ENCODE measurements at places on chromosomes 1 and 21. TPM values are rescaled to one million over a fixed set of nuclear protein-coding genes. Genes with fewer than 3 reads are reported as not detected.

DNA sequence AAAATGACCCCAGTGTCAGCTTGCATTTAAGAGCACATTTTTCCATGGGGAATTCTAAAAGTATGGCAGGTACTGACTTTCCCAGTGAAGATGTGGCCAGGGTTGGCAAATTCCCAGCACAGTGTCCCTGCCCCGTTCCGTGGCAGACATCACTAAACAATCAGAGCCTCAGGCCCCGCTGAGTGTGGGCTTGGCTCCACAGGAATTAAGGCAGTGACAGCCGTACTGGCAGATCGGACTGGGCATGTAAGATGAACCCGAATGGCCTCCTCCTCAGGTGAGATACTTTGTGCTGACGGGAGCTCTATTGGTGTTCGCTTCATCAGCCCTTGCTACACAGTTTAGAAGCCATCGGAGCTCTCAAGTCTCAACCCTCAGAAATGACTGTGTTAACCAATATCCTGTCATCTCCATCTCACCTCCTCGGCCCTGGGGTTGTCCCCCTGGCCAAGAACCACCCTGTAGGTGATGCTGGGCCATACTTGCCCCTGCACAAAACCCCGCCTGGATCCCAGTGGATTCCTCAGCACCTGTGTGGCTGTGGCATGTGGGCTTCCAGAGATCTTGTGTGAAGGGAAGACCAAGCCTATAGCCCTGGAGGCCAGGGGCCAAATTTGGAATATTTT is 29.0 kb upstream of the ABCG1 start:
- H3K27me3 ChIP-seq: no peaks in the 10 kb centered on the region
- peaks cover 7% of the 10 kb centered on the region for H3K36me3 ChIP-seq
- no peak overlapping the region for H3K27ac ChIP-seq
- peak; percentile 76 for DNase-seq

DNA sequence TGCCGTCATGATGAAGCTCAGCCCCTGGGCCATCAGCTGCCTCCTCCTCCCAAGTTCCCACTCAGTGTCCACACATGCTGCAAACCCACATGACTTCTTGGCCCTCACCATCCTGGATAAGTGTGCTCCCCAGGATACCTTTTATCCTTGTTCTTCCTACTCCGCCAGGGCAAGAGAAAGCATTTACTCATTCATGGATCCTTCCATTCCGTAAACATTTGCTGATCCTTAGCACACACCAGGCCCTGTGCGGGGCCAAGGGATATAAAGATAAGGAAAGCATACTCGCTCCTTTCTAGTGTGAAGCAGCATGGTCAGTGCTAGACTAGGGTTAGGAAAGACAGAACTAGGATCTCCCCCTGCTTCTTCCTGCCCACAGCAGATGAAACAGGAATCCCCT is 122.1 kb upstream of the HMGB4 start:
- H3K4me3 ChIP-seq: no peak overlapping the region
- H3K4me1 ChIP-seq: no peaks in the 10 kb centered on the region
- H3K27ac ChIP-seq: no peak overlapping the region
- no peaks in the 10 kb centered on the region for H3K36me3 ChIP-seq
- no peak for DNase-seq

DNA sequence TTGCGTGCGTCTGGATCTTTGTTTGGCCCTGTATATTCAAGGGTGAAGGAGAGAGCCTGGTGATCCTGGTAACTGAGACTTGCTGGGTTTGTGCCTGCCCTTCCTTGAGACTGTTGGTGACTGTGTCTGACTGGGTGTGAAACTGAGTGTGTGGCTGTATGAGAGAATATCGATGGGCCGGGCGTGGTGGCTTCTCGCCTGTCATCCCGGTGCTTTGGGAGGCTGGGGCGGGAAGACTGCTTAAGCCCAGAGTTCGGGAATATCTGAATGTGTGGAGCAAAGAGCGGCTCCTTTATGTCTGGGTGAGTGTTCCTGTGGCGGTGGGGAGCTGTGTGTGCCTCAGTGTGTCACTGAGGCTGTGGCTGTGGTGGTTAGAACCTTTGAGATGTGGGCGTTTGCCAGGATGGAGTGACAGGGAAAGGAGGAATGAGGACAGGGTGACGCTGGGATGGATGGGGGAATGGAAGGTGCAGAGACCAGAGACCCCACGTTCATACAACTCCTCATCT is 2.7 kb upstream of the MARCKSL1 start:
- DNase-seq: no peak
- H3K4me3 ChIP-seq: peak overlapping the region; percentile 25
- no peaks in the 10 kb centered on the region for H3K27me3 ChIP-seq

DNA sequence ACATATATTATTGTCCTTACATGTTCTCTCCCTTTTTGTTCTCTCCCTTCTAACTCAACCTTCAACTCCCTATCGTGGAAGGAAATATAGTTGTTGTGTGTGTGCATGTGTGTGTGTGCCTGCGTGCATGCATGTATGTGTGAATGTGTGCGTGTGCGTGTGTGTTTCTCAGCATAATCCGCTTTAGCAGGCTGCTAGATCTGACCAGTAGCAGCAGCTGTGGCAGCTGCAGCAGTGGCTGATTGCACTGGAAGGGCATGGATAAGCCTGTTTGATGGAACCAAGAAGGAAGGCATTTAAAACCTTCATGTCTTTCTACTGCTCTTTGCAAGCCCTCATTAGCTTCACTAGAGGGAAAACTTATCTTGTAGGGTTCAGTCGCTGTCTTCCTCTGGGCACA is 65.6 kb upstream of the IRF2BP2 start:
- no peak for DNase-seq
- no peaks in the 10 kb centered on the region for H3K36me3 ChIP-seq
- H3K27ac ChIP-seq: peak overlapping the region; percentile 78
- H3K27me3 ChIP-seq: no peaks in the 10 kb centered on the region
- H3K4me1 ChIP-seq: peaks cover 14% of the 10 kb centered on the region
- H3K4me3 ChIP-seq: peak overlapping the region; percentile 88

- no peak overlapping the region for H3K27ac ChIP-seq
- H3K4me3 ChIP-seq: no peak overlapping the region
- peaks cover 11% of the 10 kb centered on the region for H3K27me3 ChIP-seq
- no peaks in the 10 kb centered on the region for H3K4me1 ChIP-seq
Observed at GRCh38 chr1:13623021-13623637, 39.5 kb downstream of the PDPN start.

DNA sequence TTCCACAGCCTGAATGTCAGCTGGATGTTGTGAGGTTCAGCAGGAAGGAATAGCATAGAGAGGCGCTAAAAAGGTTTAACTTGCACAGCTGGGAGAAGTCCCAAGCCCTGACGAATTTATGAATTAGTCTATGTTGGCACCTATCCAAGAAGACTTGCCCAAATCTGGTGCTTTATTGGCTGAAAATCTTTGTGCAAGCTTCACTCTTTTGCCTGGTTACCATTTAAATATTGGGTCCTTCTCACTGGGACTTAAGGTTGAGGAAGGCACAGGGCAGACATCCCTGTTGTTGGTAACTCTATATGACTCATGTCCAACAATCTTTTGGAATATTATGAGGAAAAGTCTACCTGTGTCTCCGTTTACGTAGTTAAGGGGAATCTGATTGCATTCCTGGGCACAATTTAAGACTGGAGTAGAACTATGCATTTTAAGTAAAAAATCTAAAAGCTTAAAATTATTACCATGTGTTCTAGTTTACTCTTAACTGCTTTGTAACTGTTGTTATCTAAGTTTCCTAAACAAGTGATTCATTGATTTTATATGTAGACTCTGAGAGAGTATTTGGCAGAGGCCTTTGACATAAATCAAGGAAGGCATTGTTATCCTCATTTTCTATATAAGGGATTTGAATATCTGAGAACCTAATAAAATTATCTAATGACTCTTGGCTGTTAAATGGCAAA is 181.7 kb upstream of the DPYD start:
- peaks cover 6% of the 10 kb centered on the region for H3K27me3 ChIP-seq
- H3K4me3 ChIP-seq: no peak overlapping the region
- DNase-seq: no peak
- no peaks in the 10 kb centered on the region for H3K36me3 ChIP-seq
- no peak overlapping the region for H3K27ac ChIP-seq

DNA sequence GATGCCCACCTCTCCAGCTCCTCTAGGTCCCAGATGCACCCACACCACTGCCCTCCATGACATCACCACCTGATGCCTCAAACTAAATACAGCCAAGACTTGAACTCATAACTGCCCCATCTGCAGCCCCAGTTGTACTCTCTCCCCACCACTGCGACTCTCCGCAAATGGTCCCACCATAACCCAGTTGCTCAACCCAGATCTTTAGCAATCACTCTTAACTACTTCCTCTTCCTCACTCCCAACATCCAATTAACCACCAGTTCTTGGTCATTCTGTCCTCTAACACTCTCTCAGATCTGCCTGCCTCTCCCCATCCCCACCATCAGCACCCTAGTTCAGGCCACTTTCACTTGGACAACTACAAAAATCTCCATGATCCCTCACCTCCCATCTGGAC is 36.8 kb upstream of the PLA2G2C start:
- peaks cover 70% of the 10 kb centered on the region for H3K27me3 ChIP-seq
- peak overlapping the region; percentile 25 for H3K4me3 ChIP-seq
- DNase-seq: no peak
- H3K4me1 ChIP-seq: peaks cover 14% of the 10 kb centered on the region

- H3K4me3 ChIP-seq: peak overlapping the region; percentile 74
- H3K36me3 ChIP-seq: peaks cover 4% of the 10 kb centered on the region
- H3K4me1 ChIP-seq: peaks cover 59% of the 10 kb centered on the region
- no peak overlapping the region for H3K27ac ChIP-seq
- H3K27me3 ChIP-seq: no peaks in the 10 kb centered on the region
- peak; percentile 64 for DNase-seq
Observed at GRCh38 chr1:32336963-32337675, 1.1 kb upstream of the MARCKSL1 start.

GRCh38 chr1:203828002-203828401 is 32.6 kb downstream of the ZBED6 start:
- H3K36me3 ChIP-seq: peaks cover 35% of the 10 kb centered on the region
- no peaks in the 10 kb centered on the region for H3K27me3 ChIP-seq
- peaks cover 28% of the 10 kb centered on the region for H3K4me1 ChIP-seq
- H3K4me3 ChIP-seq: no peak overlapping the region

- H3K36me3 ChIP-seq: no peaks in the 10 kb centered on the region
- H3K27me3 ChIP-seq: peaks cover 9% of the 10 kb centered on the region
- H3K4me3 ChIP-seq: no peak overlapping the region
Observed at GRCh38 chr1:20068722-20069121, 1.3 kb upstream of the PLA2G5 start.

DNA sequence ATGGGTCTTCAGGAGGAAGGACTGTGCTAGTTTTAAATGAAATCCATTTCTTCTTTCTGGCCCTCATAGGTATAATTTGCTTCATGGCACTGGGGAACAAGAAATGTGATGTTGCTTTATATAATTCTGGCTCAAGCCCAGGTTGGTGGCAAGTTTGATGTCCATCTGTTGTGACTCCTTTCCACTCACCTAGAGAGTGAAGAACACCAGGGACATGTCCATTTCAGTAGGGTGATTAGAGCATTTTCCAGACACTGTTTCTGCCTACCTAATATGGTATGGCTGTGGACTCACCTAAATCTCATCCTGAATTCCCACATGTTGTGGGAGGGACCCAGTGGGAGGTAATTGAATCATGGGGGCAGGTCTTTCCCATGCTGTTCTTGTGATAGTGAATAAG is 278.1 kb downstream of the LMX1A start:
- H3K4me3 ChIP-seq: no peak overlapping the region
- H3K27ac ChIP-seq: no peak overlapping the region
- peaks cover 8% of the 10 kb centered on the region for H3K27me3 ChIP-seq
- no peak for DNase-seq
- no peaks in the 10 kb centered on the region for H3K4me1 ChIP-seq
- H3K36me3 ChIP-seq: no peaks in the 10 kb centered on the region

GRCh38 chr1:85085417-85085816 is 37.1 kb upstream of the MCOLN3 start:
- H3K27ac ChIP-seq: no peak overlapping the region
- H3K27me3 ChIP-seq: peaks cover 13% of the 10 kb centered on the region
- H3K4me1 ChIP-seq: no peaks in the 10 kb centered on the region
- no peak overlapping the region for H3K4me3 ChIP-seq

PDC gene
- not detected for total RNA-seq

DENND2C gene
- total RNA-seq: 0.88 TPM

CD48 gene
- total RNA-seq: 220 TPM

RIPK4 gene
- 0.60 TPM for total RNA-seq

DNA sequence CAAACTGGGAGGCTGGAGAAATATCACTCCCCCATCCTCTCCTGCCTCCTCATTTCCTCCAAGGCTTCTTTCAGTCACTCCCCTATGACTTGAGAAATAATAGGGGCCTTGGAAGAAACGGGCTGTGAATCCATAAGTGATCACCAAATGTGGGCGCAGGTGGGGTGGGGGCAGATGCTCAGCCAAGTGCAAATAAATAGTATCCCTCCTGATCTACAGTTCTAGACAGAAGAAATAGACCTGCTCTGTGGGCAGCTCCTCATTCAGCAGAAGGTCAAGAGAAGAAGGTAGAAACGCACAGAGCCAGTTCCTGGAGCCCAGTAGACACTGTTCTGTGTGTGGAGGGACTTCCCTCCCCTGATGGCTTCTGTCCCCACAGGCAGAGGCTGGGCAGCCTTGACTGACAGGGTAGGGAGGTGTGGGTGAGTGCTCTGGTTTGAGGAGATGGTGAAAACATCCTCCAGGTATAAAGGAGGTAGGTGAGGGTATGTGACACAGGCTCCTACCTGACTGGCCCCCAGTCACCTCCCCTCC is 17.1 kb downstream of the PAX7 start:
- H3K36me3 ChIP-seq: no peaks in the 10 kb centered on the region
- no peak for DNase-seq
- no peak overlapping the region for H3K27ac ChIP-seq

GRCh38 chr1:18360251-18360650 is 120.5 kb upstream of the KLHDC7A start:
- no peak for DNase-seq
- no peak overlapping the region for H3K27ac ChIP-seq
- H3K36me3 ChIP-seq: no peaks in the 10 kb centered on the region
- H3K4me3 ChIP-seq: no peak overlapping the region

C2CD4D gene
- total RNA-seq: 4.4 TPM

MCOLN2 gene
- total RNA-seq: 76.3 TPM

DNA sequence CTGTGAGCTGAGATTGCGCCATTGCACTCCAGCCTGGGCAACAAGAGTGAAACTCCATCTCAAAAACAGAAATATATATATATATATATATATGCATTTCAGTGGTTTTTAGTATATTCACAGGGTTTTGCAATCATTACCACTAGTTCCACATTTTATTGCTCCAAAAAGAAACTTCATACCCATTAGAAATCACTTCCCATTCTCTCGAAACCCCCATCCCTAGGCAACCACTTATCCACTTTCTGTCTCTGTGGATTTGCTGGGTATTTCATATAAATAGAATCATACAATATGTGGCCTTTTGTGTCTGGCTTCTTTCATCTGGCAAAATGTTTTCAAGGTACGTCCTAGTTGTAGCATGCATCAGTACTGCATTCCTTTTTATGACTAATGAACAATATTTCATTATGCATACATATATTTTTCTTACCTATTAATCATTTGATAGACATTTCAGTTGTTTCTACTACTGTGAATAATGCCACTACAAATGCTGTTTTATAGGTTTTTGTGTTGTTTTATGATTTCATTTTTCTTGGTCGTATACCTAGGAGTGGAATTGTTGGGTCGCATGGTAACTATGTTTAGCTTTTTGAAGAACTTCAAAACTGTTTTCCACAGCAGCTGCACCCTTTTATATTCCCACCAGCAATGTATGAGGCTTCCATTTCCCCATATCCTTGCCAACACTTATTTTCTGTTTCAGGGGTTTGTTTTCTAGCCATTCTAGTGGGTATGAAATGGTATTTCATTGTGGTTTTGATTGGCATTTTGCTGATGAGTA is 95.9 kb downstream of the PHTF1 start:
- no peak overlapping the region for H3K27ac ChIP-seq
- no peaks in the 10 kb centered on the region for H3K4me1 ChIP-seq
- H3K27me3 ChIP-seq: no peaks in the 10 kb centered on the region
- DNase-seq: no peak
- H3K4me3 ChIP-seq: no peak overlapping the region

KRTAP19-1 gene
- not detected for total RNA-seq

GRCh38 chr1:170494369-170494768 is 37.6 kb upstream of the GORAB start:
- no peak overlapping the region for H3K4me3 ChIP-seq
- peaks cover 7% of the 10 kb centered on the region for H3K4me1 ChIP-seq
- no peak overlapping the region for H3K27ac ChIP-seq
- H3K36me3 ChIP-seq: no peaks in the 10 kb centered on the region

All from activated T-cell treated with anti-CD3 and anti-CD28 coated beads, Interleukin-2, amount 50 U/mL, for 72 hours (primary cell).